GM13976 (cell line): ENCODE measurements at places on chromosomes 12 and 14.
A peak's percentile ranks its signal among the peaks of the same experiment; 100 is the strongest.

DNA sequence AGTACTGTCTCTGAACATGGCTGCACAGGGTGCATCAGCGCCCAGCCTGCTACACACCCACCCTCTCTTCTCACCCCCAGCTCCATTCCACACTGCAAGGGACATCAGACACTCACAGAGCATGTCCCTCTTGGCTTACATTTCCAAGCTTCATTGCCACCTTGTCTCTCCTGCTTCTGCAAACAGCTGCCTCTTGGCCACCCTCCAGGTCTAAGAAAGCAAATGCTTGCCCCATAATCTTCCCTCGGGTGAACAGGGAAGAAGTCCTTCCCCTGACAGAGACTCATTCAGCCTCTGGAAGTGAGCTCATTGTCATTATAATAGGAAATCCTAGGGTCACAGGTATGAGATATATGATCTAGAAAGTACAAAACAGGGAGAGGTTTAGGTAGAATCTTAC lies 505.2 kb downstream of the RMST start:
- no peak for DNase-seq

- no peak for DNase-seq
Measured at GRCh38 chr12:71085575-71085974, 72.2 kb downstream of the TSPAN8 start.

- DNase-seq = no peak
Measured at GRCh38 chr12:56374726-56375597, 12.3 kb upstream of the APOF start.

- DNase-seq = no peak
Measured at GRCh38 chr14:102095871-102096568, 9.2 kb upstream of the HSP90AA1 start.

DNA sequence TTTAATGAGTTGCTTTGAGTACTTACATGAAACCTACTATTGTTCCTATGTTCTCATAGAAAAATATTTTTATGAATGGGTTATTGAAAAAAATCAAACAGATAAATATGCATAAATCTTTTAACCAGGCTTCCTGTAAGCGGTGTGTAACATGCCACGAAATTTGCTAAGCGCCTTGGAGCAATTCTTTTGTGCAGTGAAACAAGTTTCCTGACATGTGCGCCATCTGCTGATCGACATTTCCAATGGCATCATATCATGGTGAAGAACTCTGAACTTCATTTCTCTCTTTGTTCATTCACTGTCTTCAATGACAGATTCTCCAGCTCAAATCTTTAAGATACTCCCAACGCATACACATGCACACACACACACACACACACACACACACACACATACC lies 145.6 kb upstream of the NAV3 start:
- DNase-seq = peak; percentile 3
